ENCODE measurements at places on chromosomes 16 and 17. TPM values are rescaled to one million over a fixed set of nuclear protein-coding genes. Genes with fewer than 3 reads are reported as not detected.

GRCh38 chr16:81841722-81842121 is 62.6 kb downstream of the PLCG2 start:
- peaks cover 6% of the 10 kb centered on the region for H3K27me3 ChIP-seq
- peak overlapping the region; percentile 26 for H3K27ac ChIP-seq
- H3K4me1 ChIP-seq = no peaks in the 10 kb centered on the region

The SKAP1 gene
- total RNA-seq = 108 TPM

DNA sequence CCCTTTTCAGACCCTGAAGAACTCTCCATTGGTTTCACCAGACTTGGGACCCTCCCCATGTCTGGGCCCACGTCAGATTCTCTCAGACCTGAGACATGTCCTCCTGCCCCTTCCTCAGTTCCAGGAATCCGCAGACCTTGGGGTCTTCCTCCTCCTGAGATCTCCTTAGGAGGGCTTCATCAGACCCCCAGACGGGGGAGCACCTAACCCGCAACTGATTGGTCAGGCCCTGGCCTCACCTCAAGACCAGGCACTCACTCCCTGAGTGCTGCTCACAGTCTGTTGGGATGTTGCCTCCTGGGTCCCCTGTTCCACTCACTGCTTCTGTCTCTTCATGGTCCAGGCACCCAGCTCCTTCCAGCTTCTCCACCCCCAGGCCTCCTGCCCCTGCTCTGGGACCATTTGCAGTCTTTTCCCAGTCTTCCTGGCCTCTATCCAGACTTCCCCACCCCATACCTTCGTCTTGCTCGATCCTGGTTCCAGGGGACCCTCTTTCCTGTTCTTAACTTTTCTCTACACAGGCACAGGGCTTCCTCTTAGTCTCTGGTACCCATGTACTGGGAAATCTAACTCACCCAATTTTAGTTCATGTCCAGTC is 1.2 kb downstream of the GID4 start:
- no peak for DNase-seq
- H3K4me1 ChIP-seq = peaks cover 46% of the 10 kb centered on the region
- H3K27me3 ChIP-seq = no peaks in the 10 kb centered on the region
- peak overlapping the region; percentile 96 for H3K4me3 ChIP-seq
- peak overlapping the region; percentile 88 for H3K27ac ChIP-seq

The MTSS2 gene
- total RNA-seq = 8.5 TPM

DNA sequence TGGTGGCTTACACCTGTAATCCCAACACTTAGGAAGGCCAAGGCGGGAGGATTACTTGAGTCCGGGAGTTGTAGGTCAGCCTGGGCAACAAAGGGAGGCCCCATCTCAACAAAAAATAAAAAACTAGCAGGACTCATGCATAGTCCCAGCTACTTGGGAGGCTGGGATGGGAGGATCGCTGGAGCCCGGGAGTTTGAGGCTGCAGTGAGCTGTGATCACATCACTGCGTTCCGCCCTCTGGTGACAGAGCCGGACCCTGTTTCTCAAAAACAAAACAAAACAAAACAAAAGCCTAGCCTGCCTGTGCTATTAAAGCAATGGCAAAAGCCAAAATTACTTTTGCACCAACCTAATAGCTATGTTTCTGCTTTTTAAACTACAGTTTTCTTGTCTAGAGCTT is 1.5 kb downstream of the FCSK start:
- no peak for DNase-seq
- no peaks in the 10 kb centered on the region for H3K36me3 ChIP-seq

DNA sequence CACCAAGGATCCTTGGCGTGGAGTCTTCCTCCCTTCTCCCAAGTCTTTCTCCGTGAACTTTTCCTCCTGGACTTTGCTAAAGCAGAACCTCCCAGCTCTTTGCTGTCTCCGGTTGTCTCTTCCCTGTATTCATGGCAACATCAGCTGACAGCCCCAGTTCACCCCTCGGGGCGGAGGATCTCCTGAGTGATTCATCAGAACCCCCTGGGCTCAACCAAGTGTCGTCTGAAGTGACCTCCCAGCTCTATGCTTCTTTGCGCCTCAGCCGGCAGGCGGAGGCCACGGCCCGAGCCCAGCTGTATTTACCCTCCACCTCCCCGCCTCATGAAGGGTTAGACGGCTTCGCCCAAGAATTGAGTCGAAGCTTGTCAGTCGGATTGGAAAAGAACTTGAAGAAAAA is 943 bp downstream of the CNTROB start:
- H3K27ac ChIP-seq = peak overlapping the region; percentile 8
- peak overlapping the region; percentile 96 for H3K4me3 ChIP-seq
- peak; percentile 54 for DNase-seq
- peaks cover 11% of the 10 kb centered on the region for H3K36me3 ChIP-seq
- no peaks in the 10 kb centered on the region for H3K27me3 ChIP-seq
- H3K4me1 ChIP-seq = peaks cover 57% of the 10 kb centered on the region

GRCh38 chr17:44775838-44776621 is 17.2 kb downstream of the ADAM11 start:
- peak; percentile 95 for DNase-seq
- peaks cover 11% of the 10 kb centered on the region for H3K27me3 ChIP-seq
- no peak overlapping the region for H3K27ac ChIP-seq
- peaks cover 26% of the 10 kb centered on the region for H3K4me1 ChIP-seq
- H3K36me3 ChIP-seq = no peaks in the 10 kb centered on the region
- peak overlapping the region; percentile 84 for H3K4me3 ChIP-seq

DNA sequence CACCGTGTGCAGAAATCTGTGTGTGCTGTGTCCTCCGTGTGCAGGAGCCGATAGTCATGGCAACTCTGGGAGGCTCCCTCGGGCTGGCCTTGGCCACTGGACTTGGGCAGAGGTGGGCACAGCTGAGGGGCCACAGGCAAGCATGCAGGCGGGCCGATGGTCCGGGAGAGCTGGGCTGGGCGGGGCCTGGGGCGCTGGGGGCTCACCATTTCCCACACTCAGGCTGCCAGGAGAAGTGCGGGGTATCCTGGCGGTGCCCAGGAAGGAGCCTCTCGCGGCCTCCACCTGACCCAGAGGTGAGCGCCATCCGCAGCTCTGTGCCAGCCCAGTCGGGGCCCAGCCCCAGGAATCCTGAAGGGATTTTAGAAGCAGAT is 28.4 kb downstream of the BAHCC1 start:
- no peak overlapping the region for H3K27ac ChIP-seq
- H3K4me1 ChIP-seq = peaks cover 4% of the 10 kb centered on the region
- H3K4me3 ChIP-seq = no peak overlapping the region
- no peaks in the 10 kb centered on the region for H3K36me3 ChIP-seq
- peaks cover 7% of the 10 kb centered on the region for H3K27me3 ChIP-seq
- DNase-seq = no peak

GRCh38 chr17:21303441-21304065 is 19.0 kb downstream of the MAP2K3 start:
- no peaks in the 10 kb centered on the region for H3K4me1 ChIP-seq
- H3K36me3 ChIP-seq = peaks cover 25% of the 10 kb centered on the region
- no peak overlapping the region for H3K4me3 ChIP-seq

The HOXB4 gene
- 1.9 TPM for total RNA-seq

DNA sequence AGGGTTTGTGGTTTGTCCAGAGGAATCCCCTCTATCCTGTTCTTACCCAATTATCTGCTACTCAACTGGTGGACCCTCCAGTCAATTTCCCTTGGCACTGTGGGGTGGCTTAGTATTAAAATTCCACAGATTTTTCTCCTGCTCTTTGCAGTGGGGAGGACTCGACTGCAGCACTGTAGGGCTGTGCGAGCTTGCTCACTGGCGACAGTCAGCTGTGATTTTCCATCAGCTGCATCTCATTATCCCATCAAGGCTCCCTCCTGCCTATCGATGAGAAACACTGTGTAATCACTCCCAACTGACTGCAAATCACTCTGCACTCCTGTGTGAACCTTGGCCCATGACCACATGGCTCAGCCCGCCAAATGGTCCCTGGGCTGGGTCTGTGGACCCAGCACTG is 90.5 kb upstream of the MAF start:
- DNase-seq = no peak
- no peaks in the 10 kb centered on the region for H3K27me3 ChIP-seq

The TNFRSF17 gene
- total RNA-seq = not detected

DNA sequence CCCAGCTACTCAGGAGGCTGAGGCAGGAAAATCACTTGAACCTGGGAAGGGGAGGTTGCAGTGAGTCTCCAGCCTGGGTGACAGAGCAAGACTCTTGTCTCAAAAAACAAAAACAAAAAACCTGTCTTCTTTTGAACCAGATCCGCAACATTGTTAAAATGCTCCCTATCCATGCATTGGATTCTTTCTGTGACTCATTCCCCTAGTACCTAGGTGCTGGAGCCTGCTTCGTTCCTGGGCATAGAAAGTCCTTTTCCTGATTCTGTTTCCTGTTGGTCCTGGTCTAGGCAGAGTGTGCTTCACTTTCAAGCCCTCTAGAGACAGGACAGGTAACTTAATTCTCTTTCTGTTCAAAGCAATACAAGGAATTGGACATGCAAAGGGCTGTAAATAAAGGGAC is 5.2 kb downstream of the EPN2 start:
- H3K27me3 ChIP-seq = peaks cover 20% of the 10 kb centered on the region
- peaks cover 11% of the 10 kb centered on the region for H3K4me1 ChIP-seq
- no peak overlapping the region for H3K4me3 ChIP-seq
- DNase-seq = no peak

GRCh38 chr16:86298758-86299134 is 211.6 kb upstream of the FOXF1 start:
- DNase-seq = no peak
- H3K4me3 ChIP-seq = no peak overlapping the region
- no peak overlapping the region for H3K27ac ChIP-seq
- no peaks in the 10 kb centered on the region for H3K36me3 ChIP-seq

DNA sequence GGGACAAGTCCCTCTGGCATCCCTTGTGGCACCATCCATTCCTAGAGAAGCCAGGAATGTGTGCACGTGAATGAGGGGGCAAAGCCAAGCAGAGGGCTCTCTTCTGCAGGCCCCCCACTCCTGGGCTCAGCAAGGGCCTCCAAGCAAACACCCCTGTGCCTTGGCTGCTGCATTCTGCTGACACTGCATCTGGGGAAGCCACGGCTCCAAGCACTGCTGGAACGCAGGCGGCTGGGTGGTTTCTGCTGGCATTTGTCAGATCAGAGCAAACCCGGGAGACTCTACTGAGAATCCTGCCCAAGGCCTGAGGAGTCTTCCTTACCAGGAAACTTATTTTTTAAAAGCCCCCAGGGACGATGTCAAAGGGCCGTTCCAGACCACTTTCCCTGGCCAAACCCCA is 23.3 kb downstream of the ATP6V0D1 start:
- H3K36me3 ChIP-seq = no peaks in the 10 kb centered on the region
- no peak for DNase-seq
- H3K27ac ChIP-seq = no peak overlapping the region
- H3K4me3 ChIP-seq = no peak overlapping the region

DNA sequence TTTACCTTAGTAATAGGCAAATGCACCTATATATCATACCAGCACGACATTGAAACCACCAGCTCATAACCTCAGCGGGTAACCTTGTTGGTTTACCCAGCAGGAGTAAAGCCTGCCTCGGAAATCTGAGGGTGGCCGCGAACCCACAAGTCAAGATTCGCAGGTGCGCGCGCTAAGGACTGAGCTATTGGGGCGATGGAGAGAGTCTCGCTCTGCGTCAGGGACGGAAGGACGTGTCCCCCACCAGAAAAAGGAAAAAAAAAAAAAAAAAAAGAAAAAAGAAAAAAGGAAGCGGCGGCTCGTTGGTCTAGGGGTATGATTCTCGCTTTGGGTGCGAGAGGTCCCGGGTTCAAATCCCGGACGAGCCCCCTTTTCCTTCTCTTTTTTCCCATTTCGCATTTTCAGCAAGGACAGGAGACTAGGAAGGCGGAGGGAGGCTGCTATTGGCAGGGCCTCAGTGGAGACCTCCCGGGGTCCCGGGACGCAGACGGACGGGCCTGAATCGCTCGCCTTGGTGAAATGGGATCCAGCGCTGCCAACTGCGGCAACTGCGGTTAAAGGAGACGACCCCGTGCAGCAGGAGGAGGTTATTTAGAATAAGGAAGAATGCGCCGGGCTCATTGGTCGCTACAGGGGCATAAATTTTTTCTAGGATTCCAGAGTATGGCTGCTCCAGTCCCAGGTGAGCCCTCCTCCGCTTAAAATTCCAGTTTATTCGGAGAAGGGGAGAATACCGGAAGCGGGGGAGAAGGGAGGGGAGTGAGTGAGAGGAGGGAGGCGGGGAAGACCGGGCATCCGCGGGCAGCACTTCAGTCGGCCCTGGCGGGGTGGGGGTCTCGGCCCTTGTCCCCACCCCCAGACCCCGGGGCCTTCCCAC is at the start of gene OR1F1:
OR1F1 (plus strand) TSS at position 407 of the 877 bp plus-strand sequence.
- H3K27ac ChIP-seq = peak within 1 kb of the TSS; percentile 99
- peaks cover 10% of the 10 kb centered on the region for H3K36me3 ChIP-seq
- DNase-seq = peak; percentile 89
- peaks cover 61% of the 10 kb centered on the region for H3K27me3 ChIP-seq
